ENCODE measurements at places on chromosomes 4 and X.

DNA sequence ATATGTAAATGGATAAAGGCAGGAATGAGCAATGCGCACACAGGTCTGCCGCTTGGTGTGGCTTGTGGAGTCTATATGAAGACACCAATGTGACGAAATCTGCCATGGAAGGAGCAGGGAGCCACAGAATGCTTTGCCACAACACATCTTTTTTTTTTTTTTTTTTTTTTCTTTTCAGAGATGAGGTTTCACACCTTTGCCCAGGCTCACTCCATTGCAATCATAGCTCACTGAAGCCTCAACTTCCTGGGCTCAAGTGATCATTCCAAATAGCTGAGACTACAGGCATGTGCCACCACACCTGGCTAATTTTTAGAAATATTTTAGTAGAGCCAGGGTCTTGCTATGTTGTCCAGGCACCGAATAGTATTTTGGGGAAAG lies 17.4 kb upstream of the SLC34A2 start:
- no peak for DNase-seq

GRCh38 chr4:53005149-53005546 lies 143.0 kb downstream of the RASL11B start:
- DNase-seq = no peak

- no peak for DNase-seq
Observed at GRCh38 chr4:148574502-148574901, 132.3 kb upstream of the NR3C2 start.

DNA sequence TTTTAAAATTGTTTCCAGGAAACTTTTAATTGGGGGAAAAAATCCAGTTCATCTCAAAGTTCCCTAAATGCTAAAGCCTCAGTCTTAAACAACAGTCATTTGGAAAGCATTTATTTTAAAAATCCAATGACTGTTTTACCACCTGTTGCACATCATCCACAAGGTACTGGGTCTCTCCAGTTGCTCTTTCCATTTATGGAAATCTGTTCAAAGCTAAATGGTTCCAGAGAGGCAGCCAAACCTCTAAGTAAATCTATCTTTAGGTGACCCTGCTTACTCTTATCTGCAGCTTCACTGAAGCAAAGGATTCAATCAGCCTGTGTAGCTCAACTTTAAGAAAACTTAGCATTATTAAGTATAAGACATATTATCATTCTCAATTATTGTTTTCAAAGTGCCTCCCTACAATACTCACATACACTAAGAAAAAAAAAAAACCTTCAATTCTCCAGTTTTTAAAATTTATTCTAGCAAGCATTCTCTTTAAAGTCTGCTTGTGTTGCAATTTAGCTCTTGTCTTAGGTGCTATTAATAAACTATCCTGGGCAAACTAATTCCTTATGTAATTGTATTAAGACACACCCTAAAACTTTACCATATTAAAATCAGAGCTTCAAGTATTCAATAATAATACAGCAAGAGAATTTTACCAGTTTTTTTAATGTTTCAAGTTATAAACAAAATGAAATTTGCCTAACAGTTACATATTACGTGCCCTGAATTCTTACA lies 60.6 kb downstream of the NOCT start:
- DNase-seq = no peak

DNA sequence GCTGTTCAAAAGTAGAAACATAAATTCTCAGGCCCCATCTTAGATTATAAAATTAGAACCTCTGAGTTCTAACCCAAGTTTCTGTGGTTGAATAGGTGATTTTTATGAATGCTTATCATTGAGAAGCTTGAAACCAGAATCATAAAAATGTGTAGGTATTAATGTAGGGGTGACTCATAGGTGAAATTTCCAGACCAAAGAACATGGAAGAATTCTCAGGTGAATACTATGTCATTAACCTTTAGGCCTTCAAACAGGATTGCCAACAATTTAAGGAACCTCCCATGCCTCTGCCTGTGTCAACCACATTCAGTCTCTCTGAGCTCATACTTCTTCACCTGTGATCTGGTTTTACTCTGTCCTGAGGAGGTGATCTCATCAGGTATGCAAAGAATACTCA lies 177.8 kb downstream of the NPFFR2 start:
- no peak for DNase-seq

- DNase-seq = no peak
Observed at GRCh38 chr4:23889391-23889790, 456 bp downstream of the PPARGC1A start.

DNA sequence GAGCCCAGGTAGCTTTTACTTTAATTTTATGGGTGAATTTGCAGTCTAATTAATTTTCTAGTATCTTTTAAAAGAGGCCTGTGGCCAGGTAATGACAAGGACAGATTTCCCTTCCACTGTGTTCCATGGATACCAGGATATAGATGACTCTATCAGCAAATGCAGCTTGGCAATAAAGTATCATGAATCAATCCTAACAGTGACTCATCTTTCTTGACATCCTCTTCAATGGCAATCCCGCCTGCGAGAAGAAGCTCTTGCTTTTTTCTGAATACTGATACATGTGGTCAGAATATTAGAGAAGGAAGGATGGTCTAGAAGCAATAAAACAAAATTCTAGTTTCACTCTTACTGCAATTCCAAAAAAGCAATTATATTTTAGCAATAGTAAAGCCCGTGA lies 267.8 kb downstream of the DTHD1 start:
- no peak for DNase-seq

DNA sequence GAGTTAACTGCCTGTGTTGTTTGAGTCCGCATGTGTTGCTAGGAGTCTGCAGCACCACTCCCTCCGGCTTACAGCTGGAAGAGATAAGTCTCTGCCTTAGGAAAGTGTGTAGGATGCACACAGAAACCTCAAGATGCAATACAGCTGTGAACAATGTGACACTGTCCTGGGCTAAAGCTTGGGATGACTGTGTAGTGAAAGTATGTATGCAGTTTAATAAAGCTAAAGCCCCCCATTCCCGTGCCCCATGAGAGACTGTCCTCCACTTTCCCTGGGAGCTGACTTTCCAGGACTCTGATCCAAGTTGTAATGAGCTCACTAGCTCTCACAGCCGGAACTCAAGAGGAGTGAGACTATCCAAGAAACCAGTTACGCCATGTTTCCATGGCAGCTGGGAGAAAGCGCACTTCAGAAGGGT lies 156.6 kb upstream of the FTHL17 start:
- no peak for DNase-seq

DNA sequence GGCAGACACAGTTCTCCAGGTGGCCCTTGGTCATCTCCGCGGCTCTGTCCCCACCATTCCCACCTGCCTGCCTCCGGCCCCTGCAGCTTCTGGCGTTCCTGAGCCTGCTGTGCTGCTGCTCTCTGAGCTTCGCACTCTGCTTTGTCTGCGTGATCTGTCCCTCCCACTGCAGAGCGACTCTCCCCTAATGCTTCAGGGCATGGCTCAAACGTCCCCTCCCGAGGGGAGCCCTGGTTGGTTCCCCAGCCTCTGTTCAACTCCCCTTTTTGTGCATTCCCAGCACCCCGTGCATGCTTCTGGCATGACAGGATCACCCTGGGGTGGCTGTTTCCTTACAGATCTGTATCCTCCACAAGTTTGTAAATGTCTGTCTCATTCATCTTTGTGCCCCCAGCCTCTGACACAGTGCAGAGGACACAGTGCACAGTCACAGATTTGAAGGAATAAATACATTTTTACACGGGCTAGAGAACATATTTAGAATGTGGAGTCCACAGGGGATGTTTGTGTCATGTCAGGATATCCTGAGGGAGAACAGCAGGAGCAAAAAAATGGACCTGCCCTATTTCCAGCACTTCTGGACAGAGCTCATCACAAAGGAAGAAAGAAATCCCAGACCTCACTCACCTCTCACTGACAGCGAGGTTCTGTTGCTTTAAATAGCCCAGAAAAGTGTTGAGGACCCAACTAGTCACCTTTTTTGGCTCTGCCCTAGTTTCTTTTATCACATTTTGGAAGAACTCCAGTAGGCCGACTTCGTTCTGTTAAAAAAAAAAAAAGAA lies 72.6 kb downstream of the GATB start:
- DNase-seq = no peak

GRCh38 chr4:116520886-116521285 lies 564.5 kb downstream of the TRAM1L1 start:
- DNase-seq = no peak

DNA sequence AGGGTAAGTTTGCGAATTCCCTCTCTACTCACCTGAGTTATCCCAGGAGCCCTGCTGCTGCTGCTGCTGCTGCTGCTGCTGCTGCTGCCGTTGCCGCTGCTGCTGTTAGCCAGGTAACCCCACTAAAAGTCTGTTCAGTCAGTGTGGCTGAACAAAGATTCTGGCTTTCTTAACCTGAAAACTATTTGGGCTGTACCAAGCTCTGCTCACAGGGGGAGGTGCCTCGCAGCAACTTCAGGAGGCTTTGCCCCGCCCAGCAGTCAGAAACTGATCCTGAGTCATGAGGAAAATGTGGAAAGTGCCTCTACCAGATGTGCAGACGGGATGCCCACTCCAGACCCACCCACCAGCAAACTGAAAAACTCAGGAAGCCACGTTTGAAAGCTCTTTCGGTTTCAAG lies at the start of gene CAPN6:
CAPN6 (minus strand) TSS at position 145 of the 400 bp plus-strand sequence. CDS start 6,547 bp downstream, outside the sequence.
- no peak for DNase-seq

DNA sequence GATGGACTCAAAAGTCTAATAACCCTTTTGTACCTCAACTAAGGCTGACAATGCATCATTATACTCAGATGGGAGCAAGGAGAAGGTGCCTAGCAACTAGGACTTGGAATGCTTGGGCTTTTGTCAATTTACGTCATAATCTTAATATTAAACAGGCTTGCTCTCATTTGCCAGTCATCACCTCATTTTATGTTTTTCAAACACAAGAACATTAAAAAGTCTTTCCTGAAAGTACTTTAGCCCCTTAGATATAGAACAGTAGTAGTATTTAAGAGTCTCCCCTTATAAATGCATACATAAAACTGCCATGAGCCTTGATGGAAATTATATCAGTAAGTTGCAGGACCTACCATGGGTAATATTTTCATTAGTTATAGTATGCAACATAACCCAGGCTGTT lies 150.7 kb upstream of the INTU start:
- no peak for DNase-seq

GRCh38 chr4:85798012-85798770 lies 323.2 kb downstream of the ARHGAP24 start:
- no peak for DNase-seq

DNA sequence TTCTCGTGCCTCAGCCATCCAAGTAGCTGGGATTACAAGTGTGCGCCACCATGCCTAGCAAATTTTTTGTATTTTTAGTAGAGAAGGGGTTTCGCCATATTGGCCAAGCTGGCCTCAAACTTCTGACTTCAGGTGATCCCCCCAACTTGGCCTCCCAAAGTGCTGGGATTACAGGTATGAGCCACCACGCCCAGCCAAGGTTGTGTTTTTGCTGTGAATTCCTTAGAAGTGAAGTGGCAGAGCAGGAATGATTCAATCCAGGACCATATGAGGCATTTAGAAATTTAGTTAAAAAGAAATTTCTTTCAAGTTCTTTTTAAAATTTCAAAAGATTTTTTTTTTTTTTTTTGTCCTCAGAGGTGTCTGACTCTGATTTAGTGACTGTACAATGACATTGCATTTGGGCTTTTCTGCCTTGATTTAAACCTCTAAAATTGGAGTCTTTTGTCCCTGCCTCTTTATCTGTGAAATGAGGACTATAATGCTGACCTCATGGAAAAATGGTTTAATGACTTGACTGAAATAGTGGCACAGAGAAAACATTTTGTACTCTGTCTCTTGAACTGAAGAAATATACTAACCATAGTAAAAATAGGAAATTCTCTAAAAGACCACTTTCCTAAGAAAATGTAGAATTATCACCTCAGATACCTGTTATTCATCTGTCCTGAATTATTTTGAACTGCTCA lies 59.9 kb downstream of the CXCL13 start:
- DNase-seq = no peak

- no peak for DNase-seq
Observed at GRCh38 chr4:149574971-149575370, 240.7 kb downstream of the IQCM start.

GRCh38 chr4:72966652-72967051 lies 102.9 kb downstream of the COX18 start:
- no peak for DNase-seq

- no peak for DNase-seq
Observed at GRCh38 chrX:73987166-73987565, 316.8 kb upstream of the ZCCHC13 start.

GRCh38 chrX:68440940-68441339 lies 7.6 kb upstream of the OPHN1 start:
- no peak for DNase-seq

DNA sequence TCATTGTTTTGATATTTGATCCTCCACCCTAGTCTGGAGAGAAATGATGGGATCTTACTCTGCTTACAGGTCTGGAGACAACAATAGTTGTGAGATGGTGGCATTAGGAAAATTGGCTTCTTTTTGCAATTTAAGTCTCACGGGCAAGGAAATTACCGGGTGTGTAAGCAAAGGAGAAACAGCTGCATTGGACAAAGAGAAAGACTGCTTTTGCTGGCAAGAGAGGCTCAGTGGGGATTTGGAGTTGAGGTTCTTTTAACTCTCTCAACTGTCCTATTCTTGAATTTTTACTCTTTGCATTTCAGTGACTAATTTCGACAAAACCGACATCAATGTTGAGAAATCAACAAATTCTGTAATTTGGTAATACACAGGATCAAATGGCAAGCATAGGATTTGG lies 2.3 kb upstream of the SERPINA7 start:
- DNase-seq = no peak

GRCh38 chr4:55447831-55448230 lies 52.1 kb downstream of the TMEM165 start:
- DNase-seq = no peak

- DNase-seq = no peak
Observed at GRCh38 chr4:150244600-150244999, 166.4 kb downstream of the DCLK2 start.

GRCh38 chr4:29653221-29653620 lies 1066.9 kb upstream of the PCDH7 start:
- no peak for DNase-seq

DNA sequence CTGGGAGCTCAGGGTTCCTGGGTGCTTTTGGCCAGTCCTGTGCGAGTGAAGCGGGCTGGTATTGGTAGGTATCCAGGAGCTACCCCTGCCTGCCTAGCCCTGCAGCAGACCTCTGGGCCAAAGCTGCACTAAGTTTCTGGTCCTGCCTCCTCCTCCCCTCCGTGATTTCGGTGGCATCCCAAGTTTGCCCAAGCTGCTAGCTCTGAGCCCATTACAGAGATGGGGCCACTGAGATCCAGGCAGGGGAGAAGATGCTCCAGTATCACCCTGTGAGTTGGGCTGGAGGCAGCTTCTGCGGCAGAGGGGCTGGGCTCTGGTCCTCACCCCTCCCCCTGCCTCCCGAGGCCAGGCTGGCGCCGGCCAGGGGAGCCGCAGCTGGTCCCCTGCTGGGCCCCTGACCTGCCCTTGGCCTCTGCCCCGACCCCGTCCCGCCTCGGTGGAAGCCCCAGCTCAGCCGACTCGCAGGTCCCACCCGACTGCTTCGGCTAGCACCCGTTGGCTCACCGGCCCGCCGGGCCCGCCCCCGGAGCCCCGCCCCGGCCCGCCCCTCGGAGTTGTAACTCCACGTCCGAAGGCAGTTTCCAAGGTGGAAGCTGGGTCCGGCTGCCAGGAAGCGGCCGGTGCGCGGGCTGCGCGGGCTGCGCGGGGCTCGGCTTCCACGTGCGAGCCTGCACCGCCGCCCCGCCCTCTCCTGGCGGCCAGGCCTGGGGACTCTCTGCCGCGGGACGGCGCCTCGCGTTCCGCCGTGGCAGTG lies at the start of gene DUSP9:
DUSP9 (plus strand) TSS at position 584 of the 754 bp plus-strand sequence. CDS start 751 bp downstream, outside the sequence.
- no peak for DNase-seq
